ENCODE measurements at places on chromosomes 1 and 21. TPM values are rescaled to one million over a fixed set of nuclear protein-coding genes. Genes with fewer than 3 reads are reported as not detected.
A peak's percentile ranks its signal among the peaks of the same experiment; 100 is the strongest.

DNA sequence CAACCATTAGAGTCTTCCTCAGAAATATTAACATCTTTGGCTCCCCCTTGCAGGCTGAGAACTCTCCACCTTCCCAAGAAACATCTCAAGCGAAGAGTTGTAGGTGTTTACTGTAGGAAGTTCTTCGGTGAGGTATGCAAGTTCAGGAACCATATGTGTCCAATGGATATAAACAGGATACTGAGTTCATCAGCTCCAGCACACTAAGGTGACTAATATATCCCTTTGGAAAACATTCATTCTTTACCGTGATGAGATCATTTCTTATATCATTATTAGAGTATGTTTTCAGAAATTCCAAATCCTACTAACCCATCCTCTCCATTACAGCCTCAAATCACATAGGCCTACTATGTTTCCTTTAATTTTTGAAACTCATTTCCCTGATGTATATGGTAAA lies 37.3 kb upstream of the PRMT6 start:
- H3K4me1 ChIP-seq, result peaks cover 9% of the 10 kb centered on the region
- no peaks in the 10 kb centered on the region for H3K27me3 ChIP-seq
- no peak overlapping the region for H3K4me3 ChIP-seq
- no peaks in the 10 kb centered on the region for H3K36me3 ChIP-seq
- peak; percentile 54 for DNase-seq

- peaks cover 25% of the 10 kb centered on the region for H3K4me1 ChIP-seq
- no peak for DNase-seq
- H3K27ac ChIP-seq, result no peak overlapping the region
- no peaks in the 10 kb centered on the region for H3K36me3 ChIP-seq
- H3K27me3 ChIP-seq, result no peaks in the 10 kb centered on the region
Measured at GRCh38 chr1:88698764-88699163, 14.7 kb downstream of the PKN2 start.

EGLN1 gene
- 37.0 TPM for total RNA-seq

- H3K36me3 ChIP-seq, result no peaks in the 10 kb centered on the region
- H3K27ac ChIP-seq, result no peak overlapping the region
- no peak for DNase-seq
- no peaks in the 10 kb centered on the region for H3K4me1 ChIP-seq
Measured at GRCh38 chr1:52474807-52475206, 70.4 kb downstream of the PRPF38A start.

DNA sequence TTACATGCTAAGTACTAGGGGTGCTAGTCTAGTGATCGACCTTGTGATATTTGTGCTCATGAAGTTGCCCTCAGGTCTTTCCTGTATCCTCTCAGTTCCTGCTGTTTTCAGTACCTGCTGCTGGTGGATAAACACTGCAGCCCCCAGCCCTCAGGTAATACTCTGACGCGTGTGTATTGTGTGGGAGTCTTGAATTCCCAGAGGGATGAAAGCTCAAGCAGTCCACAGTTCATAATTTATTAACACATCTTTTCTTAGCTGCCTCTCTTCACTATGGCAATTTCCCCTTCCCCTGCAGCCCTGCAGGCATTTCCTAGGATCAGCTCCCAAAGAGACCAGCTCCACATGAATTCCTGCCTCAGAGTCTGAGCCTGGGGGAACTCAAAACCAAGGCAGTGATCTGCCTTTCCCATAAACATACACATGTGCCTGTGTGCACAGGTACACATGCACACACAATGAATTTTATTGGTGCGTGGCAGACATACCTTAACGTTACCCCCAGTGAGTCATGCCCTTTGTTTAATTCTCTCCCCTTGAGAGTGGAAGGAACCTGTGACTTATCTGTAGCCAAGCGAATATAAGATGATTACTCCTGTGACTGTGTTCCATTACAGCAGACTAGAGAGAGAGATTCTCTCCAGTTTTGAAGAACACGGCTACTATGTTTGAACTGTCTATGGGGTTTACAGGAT lies 14.1 kb upstream of the HMGCS2 start:
- no peak overlapping the region for H3K4me3 ChIP-seq
- H3K27ac ChIP-seq, result peak overlapping the region; percentile 49
- H3K27me3 ChIP-seq, result no peaks in the 10 kb centered on the region
- DNase-seq, result peak; percentile 89
- H3K36me3 ChIP-seq, result no peaks in the 10 kb centered on the region
- peaks cover 67% of the 10 kb centered on the region for H3K4me1 ChIP-seq

DNA sequence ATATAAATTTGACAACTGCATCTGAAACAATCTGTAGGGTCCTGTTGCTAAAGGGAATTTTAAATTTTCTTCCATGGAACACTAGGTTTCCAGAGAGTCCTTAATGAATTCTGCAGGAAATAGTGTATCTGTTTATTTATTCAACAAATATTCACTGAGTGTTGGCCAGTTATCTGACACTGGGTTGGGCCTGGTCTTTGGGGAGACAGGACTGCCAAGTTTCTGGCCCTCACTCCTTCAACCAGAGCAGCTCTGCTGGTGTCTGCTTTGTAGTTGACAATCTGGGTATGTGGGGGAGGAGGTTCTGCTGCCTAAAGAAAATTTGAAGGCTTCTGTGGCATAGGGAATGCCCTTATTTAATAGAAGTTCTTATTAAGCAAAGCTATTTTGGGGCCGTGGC lies 26.1 kb upstream of the HUNK start:
- H3K27me3 ChIP-seq, result peaks cover 66% of the 10 kb centered on the region
- no peaks in the 10 kb centered on the region for H3K36me3 ChIP-seq
- H3K27ac ChIP-seq, result no peak overlapping the region
- no peaks in the 10 kb centered on the region for H3K4me1 ChIP-seq
- H3K4me3 ChIP-seq, result no peak overlapping the region

- H3K27ac ChIP-seq, result no peak overlapping the region
- no peaks in the 10 kb centered on the region for H3K36me3 ChIP-seq
- peaks cover 25% of the 10 kb centered on the region for H3K4me1 ChIP-seq
- no peak for DNase-seq
- H3K4me3 ChIP-seq, result no peak overlapping the region
- H3K27me3 ChIP-seq, result no peaks in the 10 kb centered on the region
Measured at GRCh38 chr1:8698937-8699447, 118.4 kb downstream of the RERE start.

GRCh38 chr1:58220836-58221472 lies 325.6 kb downstream of the OMA1 start:
- DNase-seq, result no peak
- H3K36me3 ChIP-seq, result no peaks in the 10 kb centered on the region
- no peak overlapping the region for H3K4me3 ChIP-seq
- H3K27ac ChIP-seq, result no peak overlapping the region
- H3K4me1 ChIP-seq, result no peaks in the 10 kb centered on the region
- H3K27me3 ChIP-seq, result no peaks in the 10 kb centered on the region

- H3K36me3 ChIP-seq, result no peaks in the 10 kb centered on the region
- H3K4me3 ChIP-seq, result no peak overlapping the region
- no peak for DNase-seq
- no peak overlapping the region for H3K27ac ChIP-seq
- peaks cover 29% of the 10 kb centered on the region for H3K4me1 ChIP-seq
Measured at GRCh38 chr1:162178432-162178831, 108.9 kb downstream of the NOS1AP start.

GRCh38 chr1:111738436-111739193 lies 580 bp downstream of the INKA2 start:
- no peaks in the 10 kb centered on the region for H3K27me3 ChIP-seq
- peak; percentile 67 for DNase-seq
- no peaks in the 10 kb centered on the region for H3K36me3 ChIP-seq

VAV3 gene
- 0.98 TPM for total RNA-seq

DNA sequence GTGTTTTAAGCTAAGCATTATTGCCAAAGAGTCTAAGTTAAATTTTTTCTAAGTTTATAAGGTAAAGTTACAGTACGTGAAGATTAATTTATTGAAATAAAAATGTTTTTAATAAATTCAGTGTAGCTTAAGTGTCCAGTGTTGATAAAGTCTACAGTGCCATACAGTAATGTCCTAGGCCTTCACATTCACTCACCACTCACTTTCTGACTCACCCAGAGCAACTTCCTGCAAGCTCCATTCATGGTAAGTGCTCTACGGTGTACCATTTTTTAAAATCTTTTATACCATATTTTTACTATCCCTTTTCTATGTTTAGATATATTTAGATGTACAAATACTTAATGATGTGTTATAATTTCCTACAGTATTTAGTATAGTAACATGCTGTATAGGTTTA lies 173.2 kb downstream of the CACNA1E start:
- H3K27ac ChIP-seq, result no peak overlapping the region
- no peak overlapping the region for H3K4me3 ChIP-seq
- H3K4me1 ChIP-seq, result no peaks in the 10 kb centered on the region
- DNase-seq, result no peak

DNA sequence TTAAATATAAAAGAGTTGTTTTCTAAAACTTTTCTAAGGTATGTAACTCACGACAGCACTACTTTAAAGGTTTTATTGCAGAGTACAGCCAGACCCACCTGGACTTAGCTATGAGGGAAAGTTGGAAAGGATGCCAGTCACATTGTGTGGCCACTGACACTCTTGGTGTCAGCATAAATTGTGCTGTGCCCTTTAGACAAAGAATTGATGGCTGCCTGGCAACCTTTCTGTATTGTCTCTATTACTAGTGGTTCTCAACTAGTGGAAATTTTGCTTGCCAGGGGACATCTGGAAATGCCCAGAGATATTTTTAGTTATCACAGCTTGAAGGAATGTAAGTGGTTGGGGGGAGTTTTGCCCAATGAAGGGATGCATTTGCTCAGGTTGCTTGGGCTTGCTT lies 117.5 kb upstream of the APP start:
- H3K27me3 ChIP-seq, result no peaks in the 10 kb centered on the region
- DNase-seq, result no peak
- no peaks in the 10 kb centered on the region for H3K36me3 ChIP-seq
- H3K4me1 ChIP-seq, result no peaks in the 10 kb centered on the region
- H3K27ac ChIP-seq, result no peak overlapping the region

GRCh38 chr1:31981972-31982371 lies 31.7 kb upstream of the KHDRBS1 start:
- H3K27ac ChIP-seq, result no peak overlapping the region
- DNase-seq, result peak; percentile 33
- H3K36me3 ChIP-seq, result no peaks in the 10 kb centered on the region
- no peak overlapping the region for H3K4me3 ChIP-seq
- peaks cover 6% of the 10 kb centered on the region for H3K4me1 ChIP-seq

DNA sequence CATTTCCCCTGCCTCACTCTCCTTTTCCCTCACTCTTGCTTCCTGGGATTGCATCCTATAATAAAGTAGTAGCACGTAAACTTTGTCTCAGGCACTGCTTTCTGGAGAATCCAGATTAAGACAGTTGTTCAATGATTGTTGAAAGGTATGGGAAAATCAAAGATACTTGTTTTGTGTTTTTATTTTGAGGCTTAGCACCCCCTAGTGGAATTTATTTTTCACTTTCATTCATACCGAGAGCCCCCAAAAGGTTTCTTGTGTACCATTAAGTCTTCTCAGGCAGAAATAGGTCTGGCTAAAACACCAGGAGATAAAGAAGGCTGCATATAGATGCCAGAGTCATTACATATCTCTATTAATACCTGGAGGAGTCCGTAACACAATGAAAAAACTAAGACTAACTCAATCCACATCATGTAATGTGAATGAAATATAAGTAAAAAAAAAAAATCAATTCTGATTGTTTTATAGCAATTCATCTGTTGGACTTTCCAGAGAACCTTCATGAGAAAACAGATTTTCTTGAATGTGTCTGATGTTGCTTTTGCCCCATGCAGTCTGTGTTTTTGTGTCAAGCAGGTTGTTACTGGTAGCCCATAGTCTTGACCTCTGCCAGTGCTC lies 103.5 kb downstream of the RPE65 start:
- H3K27me3 ChIP-seq, result 0 out of 2 replicates have a peak, but pooled peaks cover 4% of the 10 kb centered on the region
- H3K27ac ChIP-seq, result no peak overlapping the region
- peak; percentile 58 for DNase-seq
- H3K4me1 ChIP-seq, result no peaks in the 10 kb centered on the region

Data from PC-3 (cell line).